ENCODE measurements at places on chromosomes 11 and 22.

- peak; percentile 98 for DNase-seq
These were observed at the start of gene MTA2 for GRCh38 chr11:62601372-62602140. Gene MTA2 (minus strand): TSS chr11:62601865. CDS start chr11:62601450, 415 bp downstream.

DNA sequence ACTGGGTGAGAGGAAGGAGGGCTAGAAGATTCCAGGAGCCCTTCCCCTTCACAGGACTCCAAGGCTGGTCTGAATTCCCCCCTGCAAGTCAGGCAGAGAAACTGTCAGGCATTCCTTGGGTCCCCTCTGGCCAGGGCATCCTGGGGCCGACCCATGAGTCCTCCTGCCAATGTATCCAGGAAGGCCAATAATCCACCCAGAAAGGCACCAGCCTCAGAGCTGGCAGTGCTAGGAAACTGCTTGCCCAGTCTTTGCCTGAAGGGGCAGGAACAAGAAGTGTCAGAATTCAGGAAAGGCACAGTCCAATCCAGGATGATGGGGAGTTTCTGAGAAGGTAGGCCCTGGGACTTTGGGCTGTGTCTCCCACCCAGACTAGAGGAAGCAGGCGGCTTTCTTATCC is 41.0 kb downstream of the BUD13 start:
- no peak for DNase-seq

- no peak for DNase-seq
These were observed 145.5 kb upstream of the BLID start for GRCh38 chr11:122261546-122261945.

DNA sequence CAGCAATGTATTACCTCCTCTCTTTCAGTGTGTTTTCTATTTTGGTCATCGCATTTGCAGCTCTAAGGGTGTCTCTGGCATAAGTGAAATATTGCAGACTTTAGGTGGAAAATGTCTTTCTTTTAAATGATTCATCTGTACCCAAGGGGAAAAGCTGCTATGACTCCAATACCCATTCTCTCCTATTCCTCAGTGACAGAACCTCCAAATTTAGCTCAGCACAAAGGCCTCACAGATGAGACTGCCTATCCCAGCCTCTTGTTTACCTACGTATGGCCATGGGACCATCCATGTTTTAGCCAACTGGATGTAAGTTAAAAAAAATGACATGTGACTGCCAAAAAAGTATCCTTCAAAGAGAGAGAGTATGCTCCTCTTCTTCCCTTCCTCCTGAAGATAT is 7.9 kb downstream of the MTMR2 start:
- no peak for DNase-seq

GRCh38 chr11:113615773-113616172 is 90.3 kb downstream of the TMPRSS5 start:
- DNase-seq: no peak

- no peak for DNase-seq
These were observed 4.2 kb downstream of the STARD10 start for GRCh38 chr11:72789493-72790131.

DNA sequence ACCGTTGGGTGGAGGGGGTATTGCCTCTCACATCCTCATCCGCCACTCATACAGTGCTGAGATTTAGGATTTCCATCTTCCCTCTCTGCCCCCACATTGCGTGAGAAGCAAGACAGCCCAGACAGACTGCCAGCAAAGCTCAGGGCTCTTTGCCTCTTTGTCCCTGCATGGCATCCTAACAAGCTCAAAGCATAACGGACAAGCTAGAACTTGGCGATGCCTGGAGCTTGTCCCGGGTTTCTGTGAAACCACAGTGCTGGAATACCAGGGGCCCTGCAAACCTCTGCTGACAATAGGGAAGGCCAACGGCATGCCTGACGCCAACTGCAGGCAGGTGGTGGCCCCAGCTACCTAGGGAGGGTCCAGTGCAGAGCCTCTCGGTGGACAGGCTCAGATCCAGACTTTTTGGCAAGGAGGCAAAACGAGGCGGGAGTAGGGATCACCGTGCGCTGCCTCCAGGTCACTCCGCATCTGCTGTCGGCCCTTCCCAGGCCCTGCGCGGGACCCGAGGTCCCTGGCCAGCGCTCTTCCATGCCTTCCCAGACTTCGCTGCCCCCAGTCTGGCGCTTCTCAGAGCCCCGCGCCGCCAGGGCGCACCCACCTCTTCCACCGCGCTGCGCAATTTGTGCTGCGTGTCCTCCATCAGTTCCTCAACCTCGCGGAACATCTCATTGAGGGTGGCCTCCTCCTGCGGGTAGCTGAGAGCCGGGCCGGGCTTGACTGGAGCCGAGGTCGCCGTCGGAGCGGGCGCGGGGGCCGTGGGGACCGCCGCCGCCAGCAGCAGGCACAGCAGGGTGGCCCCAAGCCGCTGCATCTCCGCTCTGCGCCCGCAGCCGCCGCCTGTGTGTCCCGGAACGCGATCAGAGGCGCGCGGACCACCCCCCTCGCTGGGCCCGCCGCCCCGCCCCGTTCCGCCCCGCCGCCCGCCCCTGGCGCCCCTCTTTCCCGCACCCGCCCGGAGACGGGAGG is at the start of gene DKK3:
Gene DKK3, minus strand, starts transcription at position 858 of the 969 bp plus-strand sequence. Its CDS starts 44 bp downstream, at position 814.
- DNase-seq: no peak

DNA sequence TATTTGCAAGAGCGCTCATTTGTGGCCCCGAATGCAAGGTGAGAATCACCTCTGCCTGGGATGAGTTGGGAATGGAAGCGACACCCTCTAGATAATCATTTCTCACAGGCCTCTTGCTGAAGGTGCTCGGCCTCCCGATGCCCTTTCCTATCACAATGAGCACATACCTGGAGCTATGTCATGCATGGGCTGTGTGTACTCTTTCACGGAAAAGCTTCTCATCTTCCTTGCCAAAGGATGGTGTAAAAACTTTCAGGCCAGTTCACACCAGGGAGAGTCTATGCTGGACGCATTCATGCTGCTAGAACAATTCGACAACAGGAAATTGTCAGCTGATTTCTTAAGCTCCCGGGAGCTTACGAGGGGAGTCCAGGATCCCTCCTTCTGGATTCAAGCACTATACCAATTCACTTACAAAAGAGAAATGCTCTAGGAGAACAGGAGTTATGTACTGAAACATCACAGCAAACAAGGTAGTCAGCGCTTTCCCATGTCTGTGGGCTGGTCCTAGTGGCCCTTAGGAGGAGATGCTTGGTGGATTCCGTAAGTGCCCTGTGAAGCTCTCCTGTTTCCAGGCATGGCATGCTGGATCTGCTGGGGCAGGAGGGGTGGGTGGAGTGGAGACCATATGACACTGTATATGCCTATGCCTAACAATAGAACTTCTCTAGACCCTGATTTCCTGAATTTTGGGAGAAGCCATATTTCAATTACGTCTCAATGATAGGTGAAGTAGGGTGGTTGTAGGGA is 53.1 kb upstream of the B3GAT1 start:
- DNase-seq: no peak

GRCh38 chr11:36730761-36731160 is 132.7 kb upstream of the RAG2 start:
- no peak for DNase-seq

DNA sequence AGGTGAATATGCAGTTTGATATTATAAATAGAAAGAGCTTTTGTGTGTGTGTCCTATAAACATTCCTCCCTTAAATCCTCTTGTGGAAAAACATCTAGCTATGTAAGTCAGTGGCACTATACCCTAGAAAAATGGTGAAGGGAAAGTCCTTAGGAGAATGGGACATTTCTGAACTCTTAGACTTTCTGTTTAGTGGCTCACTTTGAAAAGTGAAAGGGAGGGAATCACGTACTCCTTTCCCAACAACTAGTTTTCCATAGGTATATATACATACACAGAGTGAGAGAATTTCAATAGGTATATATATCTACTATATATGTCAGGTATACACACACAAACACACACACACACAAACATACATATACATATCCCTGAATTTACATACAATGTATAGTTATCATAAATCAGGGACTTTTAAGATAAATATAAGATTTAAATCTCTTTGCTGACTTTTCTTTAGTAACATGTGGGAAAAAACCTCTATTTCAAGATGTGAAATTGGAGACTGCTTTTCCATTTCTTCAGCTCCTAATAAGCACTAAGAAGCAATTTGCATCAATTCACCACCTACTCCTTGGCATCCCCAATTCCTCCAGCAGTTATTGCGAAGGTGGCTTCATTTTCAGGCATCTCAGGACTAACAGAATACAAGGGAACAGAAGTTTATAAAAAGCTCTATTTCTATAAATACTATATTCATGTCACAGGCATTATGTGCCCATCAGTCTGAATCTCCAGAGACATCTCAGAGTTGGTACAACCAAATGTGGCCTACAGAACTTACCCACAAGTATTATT is 13.5 kb upstream of the DDX17 start:
- DNase-seq: no peak

Measured in COR-L47 (cell line).